ENCODE measurements at places on chromosomes 6 and 20.

DNA sequence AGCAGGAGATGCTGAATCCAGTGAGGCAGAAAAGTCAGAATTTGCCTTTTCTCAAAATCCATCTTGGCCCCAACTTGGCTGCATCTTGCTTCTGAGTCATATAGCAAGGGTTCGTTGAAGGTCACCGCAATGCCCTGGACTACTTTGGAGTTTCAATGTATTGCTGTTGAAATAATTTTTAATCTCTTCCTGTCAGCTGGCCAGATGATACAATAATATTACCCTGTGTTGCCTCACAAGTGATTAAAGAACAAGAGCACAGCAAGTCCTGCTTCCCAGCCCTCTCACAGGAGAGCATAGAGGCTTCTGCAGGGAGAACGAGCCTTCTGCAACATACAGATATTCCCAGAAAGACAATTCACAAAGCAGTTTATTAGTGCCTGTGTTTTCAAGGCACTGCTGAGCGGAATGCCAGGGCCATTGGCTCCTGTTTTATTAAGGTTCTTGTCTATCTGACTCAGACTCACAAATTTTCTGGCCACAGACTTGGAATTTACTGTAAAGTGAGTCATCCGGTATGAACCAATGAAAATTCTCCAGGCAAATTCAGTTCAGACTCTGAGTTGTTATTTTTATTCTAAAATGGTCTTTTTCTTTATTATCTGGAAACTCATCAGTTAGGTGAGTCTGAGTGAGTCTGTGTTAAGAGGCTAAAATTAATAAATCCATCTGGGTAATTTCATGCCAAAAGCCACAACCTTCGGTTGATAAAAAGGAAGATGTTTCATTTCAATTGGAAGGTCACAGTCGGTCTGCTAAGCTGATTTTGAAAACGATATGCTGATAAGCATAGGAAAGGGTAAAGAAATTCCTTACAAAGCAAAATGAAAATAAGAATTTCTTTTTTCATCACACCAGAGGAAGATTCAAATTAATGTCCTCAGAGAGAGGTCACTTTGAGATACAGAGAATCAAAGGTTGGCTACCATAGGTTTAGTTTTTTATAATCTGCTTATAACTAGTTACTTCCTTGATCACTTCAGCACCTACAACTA lies 289.4 kb upstream of the STXBP5 start:
- no peak for DNase-seq

- no peak for DNase-seq
These were observed 77.3 kb downstream of the TRMT11 start for GRCh38 chr6:126063512-126064146.

DNA sequence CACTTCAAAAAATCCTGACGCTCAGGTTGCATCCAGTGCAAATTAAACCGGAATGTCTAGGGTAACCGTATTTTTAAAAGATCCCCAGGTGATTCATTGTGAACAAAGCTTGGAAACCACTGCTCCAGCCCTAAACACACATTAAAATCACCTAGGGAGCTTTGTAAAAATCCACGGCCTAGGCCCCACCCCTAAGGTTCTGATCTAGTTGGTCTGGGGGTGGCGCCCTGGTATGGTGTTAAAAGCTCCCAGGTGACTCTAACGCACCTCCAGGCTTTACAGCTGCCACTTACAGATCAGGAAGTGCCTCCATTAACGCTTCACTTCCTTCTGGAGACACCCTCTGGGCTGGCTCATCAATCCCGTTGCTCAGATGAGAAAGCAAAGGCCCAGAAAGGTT lies 92.2 kb downstream of the GRM4 start:
- DNase-seq: no peak

DNA sequence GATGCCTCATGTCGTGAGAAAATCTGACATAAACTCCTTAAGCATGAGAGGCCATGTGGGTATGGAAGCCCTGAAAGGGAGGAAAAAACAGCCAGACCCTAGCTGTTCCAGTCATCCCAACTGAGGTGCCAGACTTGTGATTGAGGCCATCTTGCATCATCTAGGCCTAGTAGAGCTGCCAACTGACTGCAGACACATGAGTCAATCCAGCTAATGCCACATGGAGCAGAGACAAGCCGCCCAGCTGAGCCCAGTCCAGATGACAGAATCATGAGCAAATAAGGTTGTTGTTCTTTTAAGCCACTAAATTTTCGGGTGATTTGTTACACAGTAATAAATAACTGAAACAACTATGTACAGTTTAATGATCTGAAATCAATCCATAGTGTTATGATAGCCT lies 680.9 kb downstream of the MAFB start:
- no peak for DNase-seq

DNA sequence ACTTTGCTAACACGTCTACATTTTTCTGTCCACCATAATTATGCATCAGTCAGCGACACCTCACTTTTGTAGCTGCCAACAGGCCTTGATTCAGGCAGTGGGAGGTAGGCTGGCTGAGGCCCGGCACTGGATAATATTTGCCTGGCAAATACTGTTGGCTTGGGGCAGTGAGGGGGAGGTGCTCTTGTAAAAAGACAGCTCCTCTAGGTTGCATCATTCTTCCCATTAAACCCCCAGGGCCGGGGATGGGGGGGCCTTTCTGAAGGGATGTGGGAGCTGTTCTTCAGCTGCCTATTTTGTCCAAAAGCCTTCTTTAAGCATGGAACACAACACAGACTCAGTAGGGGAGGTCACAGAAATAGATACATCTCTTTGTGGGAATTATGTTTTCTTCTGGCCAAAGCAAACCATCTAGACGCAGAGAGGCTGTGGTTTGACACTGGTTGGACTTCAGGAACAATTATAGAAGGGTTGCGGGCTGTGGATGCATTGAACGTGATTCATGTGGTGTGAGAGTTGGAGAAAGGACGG lies 338.3 kb upstream of the NT5E start:
- DNase-seq: no peak

DNA sequence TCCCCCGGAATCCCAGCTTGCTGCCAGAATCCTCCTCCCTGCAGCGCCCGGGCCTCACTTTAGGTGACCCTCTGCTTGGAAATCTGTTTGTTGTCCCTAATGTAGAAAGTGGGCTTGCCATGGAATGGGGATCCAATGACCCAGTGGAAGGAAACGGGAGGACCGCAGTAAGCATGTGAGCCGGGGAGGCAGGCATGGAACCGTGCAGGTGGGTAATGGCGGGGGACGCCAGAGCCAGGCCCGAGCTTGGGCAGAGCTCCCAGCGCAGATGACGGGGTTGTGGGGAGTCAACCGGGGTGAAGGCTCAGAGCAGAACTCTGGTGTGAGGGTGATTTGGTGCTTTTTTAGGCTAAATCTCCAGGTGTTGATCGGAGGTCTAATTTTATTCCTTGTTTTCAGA lies 188.3 kb downstream of the QKI start:
- DNase-seq: no peak

GRCh38 chr6:30152910-30153610 lies 8.0 kb downstream of the TRIM10 start:
- no peak for DNase-seq

- peak; percentile 81 for DNase-seq
These were observed 8.6 kb downstream of the SYNDIG1 start for GRCh38 chr20:24477831-24478547.

DNA sequence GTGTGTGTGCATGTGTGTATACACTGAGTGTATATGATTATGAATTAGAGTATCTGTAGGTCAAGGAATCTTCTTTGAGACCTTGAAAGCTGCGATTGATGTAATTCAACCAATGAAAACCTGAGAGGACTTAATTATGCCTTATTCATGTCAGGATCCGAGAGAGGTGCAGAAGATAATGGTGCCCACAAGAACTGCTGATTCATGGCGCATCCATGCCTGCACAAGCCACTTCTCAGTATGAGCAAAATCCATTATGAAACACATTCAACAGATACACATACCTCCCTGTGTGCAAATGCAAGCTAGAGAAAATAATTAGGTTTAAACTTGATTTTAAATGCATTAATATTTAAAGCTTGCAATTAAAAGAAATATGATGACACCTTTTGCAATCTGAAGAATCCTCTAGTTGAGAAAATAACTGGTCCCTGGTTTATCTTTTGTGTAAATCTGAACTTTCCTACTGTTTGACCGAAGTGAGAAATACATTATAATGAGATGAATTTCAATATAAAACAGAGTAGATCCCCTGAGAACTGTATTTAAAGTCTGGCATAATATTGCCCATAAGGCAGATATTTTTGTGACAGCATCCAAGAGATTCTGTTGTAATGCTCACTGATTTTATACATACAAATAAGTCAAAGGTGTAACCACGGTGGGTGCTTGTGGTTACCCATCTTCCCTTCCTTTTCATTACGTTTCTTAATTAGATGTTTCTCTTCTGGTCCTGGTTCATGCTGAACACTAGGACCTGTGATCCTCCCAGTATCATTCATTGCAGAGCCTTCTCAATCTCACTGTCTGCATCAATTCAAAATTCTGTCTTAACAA lies 45.6 kb downstream of the LY86 start:
- DNase-seq: peak; percentile 4

DNA sequence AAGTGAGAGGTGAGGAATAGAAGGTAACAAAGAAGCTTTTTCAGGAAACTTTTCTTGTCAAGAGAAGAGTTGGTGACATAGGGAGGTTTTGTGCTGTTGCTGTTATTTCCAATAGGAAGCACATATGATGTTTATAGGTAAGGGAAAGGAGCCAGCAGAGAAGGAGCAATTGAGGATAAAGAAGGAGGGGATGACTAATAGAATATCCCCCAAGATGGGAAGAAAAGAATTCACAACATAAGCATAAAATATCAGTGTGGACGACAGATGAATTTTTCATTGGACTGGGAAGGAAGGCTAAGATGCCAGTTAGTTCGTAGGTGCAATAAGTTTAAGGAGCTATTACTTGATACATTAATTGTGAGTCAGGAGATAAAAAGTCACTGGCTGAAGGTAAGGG lies 8.5 kb upstream of the BEND6 start:
- DNase-seq: no peak

GRCh38 chr6:17986656-17987446 lies 584 bp downstream of the KIF13A start:
- peak; percentile 91 for DNase-seq

GRCh38 chr6:100116411-100117194 lies 122.6 kb upstream of the MCHR2 start:
- no peak for DNase-seq

DNA sequence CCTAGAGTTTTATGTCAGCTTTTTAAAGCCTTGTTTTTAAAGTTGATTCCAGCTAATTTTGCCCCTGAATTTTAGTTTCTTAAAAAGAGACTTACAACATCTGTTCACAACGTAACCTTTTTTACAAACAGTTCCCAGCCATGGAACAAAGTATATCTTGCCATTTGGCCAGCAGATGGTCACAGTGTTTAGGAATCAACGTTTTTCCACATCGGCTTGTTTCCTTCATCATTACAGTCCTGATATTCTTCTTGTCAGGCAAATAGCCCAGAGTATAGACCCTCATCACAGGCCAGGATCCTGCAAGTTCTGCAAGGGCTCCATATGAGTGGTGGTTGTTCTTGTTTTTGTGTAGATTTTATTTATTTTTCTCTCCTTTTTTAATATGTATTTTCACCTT lies 341.7 kb upstream of the HTR1E start:
- no peak for DNase-seq

- DNase-seq: no peak
These were observed 26.3 kb downstream of the ELOVL5 start for GRCh38 chr6:53322188-53323029.

DNA sequence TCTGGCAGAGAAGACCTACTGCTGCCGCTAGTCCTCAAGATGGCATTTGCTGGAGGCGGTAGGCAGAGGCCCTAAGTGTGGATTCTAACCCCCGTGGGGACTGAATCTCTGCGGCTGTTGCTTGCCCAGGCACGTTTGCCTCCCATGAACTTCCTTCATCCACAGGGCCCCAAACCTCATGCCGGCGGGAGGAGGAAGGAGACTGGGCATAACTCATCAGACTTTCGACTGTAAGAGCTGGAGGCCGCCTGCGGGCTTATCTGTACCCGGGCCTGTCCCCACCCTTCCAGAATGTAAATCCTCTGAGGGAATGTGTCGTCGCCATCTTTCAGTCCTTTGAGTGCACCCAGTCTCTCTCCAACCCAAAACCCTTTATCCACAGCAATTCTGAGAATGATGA lies 990 bp downstream of the ZFP57 start:
- DNase-seq: no peak

- no peak for DNase-seq
These were observed 217.8 kb downstream of the MAFB start for GRCh38 chr20:40471261-40471629.

DNA sequence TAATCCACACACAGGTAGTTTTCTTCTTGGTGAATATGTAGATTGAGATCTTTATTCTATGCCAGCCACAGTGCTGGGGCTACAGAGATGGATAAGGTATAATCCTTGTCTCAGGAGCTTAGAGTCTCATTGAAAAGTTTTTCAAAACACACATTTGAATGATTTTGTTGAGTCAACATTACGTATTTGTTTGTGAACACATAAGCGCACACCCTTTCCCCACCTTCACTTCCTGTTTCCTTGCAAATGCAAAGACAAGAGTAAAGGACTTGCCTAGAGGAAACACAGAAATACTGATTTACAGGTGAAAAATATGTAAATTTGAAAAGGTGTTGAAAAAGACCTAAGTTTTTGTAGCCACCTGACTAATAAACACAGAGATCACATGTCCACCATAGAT lies 27.8 kb downstream of the VAPB start:
- no peak for DNase-seq

- DNase-seq: no peak
These were observed 95.9 kb upstream of the IYD start for GRCh38 chr6:150272976-150273315.

DNA sequence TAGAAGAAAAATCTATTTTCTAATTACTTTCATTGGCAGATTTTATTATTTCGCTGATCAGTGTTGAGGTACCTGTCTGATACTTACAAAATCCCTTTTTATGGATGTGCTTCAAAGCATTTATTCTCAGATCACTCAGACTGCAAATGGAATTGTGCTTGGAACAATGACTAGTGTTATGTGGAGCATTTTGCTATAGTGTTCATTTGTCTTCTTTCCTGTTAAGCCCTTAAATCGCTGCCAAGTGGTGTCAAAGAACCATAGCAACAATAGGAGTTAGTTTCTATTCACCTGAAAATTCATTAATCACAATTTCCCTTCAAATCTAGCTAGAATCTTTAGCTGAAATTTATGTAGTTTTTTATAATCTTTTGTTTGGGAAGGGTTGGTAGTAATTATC lies 29.8 kb downstream of the SMPDL3A start:
- no peak for DNase-seq

DNA sequence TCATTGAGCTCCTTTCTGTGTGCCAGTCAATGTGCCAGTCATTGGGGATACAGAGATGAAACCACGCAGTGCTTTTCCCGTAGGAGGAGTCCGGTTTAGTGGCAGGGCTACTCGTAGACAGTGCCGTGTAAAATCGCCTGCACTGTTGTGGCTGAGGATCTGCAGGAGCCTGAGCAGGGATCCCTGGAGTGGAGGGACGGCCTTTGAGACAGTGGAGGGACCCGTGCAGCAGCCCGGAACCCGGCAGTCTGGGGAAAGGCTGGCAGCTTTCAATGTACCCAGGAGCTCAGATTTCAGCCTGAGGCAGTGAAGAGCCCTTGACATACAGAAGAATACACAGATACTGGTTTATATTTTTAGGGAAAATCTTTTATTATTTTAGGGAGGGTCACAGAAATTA lies 203.3 kb downstream of the ARID1B start:
- DNase-seq: no peak

Data from mesenteric fat pad (tissue), 1 donor.